ENCODE measurements at places on chromosomes 1 and 21.

DNA sequence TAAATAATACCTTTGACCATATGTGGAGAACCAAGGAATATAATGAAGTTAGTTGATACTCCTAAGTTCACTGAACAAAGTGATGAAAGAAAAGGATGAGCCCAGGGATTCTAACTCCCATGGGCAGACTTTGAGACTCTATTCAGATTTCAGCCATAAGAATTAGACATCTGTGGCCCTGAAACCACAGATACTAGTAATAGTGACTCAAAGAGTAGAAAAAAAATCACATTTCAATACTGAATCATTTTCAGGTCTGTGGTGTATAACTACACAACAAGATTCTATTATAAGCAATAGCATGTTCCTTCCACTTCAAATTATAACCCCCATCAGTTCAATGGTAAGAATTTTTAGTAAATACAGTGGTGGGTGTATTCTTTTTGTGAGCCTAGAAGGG lies 16.4 kb upstream of the F13B start:
- no peak for DNase-seq

DNA sequence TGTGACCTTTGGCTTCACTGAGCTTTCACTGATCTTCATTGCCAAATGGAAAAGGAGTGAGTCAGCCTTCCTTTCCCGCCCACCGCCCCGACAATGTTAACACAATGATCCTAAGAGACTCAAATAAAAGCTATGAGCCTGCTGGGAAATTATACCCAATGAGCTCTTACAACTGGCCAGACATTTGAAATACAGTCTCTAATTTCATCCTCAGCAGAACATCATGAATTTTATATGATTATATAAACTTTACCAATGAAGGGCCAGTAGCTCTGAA lies 252.5 kb downstream of the SIPA1L2 start:
- no peak for DNase-seq

DNA sequence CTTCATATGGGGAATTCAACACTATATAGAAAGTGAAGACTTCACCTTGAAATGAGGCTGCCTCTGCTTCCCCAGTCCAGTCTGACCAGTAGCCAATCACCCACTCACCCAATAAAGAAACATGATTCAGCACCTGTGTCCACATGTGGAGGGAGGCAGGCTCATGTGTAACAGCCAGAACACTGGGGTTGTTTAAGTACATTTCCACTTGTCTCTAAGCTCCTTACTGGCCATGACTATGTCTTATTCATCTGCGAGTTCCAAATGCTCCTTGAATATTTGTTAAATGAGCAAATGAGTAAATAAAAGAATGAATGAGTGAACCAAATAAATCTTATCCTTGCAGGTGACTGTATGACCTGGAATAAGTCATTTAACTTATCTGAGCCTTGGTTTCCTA lies 100.1 kb downstream of the BRINP2 start:
- no peak for DNase-seq

GRCh38 chr21:39386194-39386593 lies 37.3 kb upstream of the HMGN1 start:
- DNase-seq = no peak
